Glomerular endothelial cell (primary cell): ENCODE measurements at places on chromosomes 2 and 18.

GRCh38 chr2:47890711-47891368 is 15.5 kb downstream of the FBXO11 start:
- no peak for DNase-seq

GRCh38 chr2:53818854-53819435 is 32.1 kb downstream of the ERLEC1 start:
- no peak for DNase-seq

DNA sequence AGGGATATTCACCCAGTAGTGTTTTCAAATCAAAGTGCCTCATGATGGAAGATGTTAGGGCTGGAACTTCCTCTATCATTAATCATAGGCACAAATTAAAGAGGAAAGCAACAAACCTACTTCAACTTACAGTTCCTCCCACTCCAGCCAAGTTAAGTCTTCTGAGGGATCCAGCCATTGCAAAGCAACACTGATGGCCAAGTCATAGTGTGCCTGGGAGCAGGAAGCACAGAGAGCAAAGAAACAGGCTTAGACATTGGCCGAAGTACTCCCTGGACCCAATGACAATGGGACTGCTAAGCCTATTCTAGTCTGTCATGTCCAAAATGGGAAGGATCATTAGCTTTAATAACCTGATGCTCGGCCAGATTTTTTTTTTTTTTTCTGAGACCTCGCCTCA is 7.0 kb downstream of the C2orf80 start:
- DNase-seq, result no peak

GRCh38 chr2:240946046-240946445 is 39.9 kb downstream of the CROCC2 start:
- DNase-seq, result no peak

DNA sequence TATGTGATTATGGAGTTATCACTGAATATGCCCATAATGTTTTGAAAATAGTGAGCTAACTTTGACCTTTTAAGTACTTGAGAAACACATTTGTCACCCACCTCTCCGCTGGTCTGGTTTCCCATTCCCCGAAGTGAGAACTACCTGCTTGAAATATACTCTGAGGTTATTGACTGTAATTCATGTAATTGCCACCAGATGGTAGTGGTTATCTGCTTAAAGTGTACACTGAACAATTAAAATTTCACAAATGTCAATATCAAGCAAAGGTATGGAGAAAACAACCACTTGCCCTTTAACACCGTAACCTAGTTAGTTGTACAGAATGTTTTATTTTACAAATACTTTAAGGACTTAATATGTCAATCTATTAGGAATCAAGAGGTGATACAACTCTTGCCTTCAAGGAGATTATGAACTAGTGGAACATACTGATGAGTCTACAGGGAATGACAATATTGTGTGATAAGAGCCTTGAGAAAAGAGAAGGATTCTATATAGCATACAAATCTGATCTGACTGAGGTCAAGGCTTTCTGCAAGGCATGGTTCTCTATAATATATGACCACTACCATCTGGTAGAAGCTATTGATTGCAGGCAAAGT is 316.8 kb upstream of the KCNH7 start:
- no peak for DNase-seq

DNA sequence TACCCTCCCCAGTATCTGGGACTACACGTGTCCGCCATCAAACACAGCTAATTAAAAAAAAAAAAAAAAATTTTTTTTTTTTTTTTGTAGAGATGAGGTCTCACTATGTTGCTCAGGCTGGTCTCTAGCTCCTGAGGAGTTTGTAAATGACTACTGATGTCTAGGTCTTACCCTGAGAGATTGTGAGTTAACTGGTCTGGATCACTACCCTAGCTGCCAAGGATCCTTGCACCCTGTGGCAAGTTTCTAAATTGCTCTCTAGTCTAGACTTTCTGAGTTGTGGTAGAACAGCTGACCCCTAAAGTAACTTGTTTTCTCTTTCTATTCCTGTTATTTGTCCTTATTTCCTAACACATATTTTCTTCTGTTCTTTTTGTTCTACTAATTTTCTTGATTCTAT is 44.5 kb downstream of the ABHD3 start:
- no peak for DNase-seq

DNA sequence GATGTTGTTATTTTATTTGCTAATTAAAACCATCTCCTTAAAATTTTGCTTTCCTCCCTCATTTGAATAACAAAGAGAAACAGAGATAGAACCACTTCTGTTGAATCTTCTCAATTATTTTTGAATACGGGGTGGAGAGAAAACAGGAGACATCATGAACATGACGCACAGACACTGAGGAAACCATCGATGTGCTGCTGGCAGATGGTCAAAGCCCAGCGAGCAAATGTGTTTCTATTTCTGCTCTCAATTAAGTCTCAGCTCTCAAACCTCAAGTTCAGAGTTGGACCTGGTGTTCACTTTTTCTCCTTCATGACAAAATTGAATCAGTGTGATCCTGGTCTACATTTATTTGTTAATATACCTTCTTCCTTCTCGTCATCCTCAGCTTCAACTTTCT is 36.1 kb upstream of the TWIST2 start:
- no peak for DNase-seq

DNA sequence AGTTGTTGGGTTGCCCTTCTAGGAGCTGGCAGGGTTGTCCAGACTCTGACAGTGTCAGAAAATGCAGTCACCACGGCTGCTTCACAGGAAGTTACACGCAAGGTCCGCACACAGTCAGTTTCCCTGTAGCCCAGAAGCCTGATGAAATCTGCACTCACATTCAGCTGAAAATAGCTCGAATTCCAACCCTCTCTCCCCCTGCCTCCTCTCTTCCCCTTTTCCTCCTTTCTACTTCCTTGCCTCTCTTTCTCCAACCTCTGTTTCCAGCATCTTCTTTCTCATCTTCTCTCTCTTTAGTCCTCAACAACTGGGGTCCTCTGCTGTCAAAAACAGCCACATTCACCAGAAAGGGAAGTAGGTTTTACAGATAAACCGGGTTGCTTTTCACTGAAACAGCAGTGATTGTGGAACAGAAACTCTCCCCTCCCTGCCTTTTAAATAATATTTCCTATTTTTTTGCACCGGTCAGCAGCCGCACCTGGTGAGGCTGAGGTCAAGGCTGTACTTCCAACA is 69.3 kb downstream of the BCL11A start:
- DNase-seq, result no peak

- DNase-seq, result no peak
Observed at GRCh38 chr18:78416853-78417252, 562.8 kb upstream of the SALL3 start.

GRCh38 chr2:141791521-141791920 is 339.3 kb downstream of the LRP1B start:
- no peak for DNase-seq

- DNase-seq, result no peak
Observed at GRCh38 chr2:151976945-151977353, 121.9 kb downstream of the CACNB4 start.

DNA sequence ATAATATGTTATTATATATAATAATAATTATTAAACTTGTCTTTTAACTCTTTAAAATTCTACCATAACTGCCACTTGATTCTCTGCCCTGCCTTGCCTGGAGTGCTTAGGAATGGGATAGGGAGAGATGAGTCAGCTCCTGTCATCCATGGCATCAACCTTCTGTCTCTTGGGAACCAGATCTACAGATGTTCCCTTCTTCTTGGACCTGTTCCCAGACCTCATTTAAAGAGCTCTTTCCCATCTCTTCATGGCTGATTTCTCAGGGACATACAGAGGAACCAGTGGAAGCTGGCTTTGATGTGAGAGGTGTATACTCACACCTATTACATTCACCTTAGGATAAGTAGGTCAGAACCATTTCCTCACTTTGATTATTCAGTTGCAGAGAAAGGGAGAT is 155.3 kb upstream of the MYO3B start:
- DNase-seq, result no peak

DNA sequence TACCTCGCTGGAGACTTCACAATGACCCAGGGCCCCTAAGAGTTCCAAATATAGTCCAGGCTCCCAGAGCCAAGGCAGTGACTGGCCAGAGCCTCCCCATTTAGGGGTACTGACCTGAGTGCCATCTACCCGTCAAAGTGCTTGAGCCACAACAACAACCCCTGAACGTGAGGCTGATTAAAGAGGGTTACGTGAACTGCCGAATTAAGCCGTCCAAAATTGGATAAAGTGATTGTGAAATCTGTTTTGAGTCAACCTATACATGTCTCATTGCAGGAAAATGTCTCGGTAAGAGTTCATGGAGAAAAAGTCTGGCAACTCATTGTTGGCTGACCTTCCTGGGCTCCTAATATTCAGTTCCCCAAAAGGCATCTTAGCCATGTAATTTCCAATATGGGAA is 116.3 kb downstream of the TTC32 start:
- DNase-seq, result no peak

GRCh38 chr2:9236045-9236344 is 29.4 kb downstream of the ASAP2 start:
- DNase-seq, result no peak

GRCh38 chr2:138534791-138535190 is 33.2 kb downstream of the SPOPL start:
- DNase-seq, result no peak

DNA sequence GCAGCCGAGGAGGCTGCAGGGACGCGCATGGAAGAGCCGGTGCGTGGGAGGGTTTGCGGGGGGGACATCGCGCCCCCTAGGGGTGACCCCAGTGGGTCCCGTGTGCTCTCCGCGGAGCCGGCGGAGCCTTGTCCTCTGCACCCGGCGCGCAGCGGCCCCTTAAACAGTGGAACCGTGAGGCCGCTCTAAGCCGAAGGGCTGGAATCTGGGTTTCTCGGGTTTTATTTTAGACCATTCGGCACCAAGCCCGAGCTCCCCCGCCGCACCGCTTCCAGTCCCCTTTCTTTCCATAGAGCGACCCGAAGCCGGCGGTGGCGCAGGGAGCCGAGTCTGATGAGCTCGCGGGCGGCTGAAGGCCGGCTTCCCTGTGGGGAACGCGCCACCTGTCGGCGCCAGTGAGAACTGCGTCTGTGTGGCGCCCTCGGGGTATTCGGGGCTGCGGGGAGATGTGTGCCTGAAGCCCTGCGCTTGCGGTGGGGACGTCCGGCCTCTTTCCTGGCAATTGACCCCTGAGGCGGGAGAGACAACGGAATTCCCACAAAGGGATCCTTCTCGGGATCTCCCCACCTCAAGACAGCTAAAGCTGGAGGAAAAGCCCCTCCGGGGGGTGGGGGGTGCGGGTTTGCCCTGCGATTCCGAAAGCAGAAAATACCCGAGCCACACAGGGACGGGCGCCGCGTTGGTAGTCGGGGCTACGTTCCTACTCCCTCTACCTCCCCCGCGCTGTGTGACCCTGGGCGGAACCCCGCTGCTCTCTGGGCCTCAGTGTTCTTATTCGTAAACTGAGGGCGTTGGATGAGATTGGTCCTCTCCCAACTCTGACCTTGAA is 8.2 kb upstream of the EN1 start:
- no peak for DNase-seq

- DNase-seq, result no peak
Observed at GRCh38 chr18:79782566-79783308, 15.0 kb upstream of the KCNG2 start.

GRCh38 chr2:152084076-152084475 is 14.8 kb downstream of the CACNB4 start:
- no peak for DNase-seq

DNA sequence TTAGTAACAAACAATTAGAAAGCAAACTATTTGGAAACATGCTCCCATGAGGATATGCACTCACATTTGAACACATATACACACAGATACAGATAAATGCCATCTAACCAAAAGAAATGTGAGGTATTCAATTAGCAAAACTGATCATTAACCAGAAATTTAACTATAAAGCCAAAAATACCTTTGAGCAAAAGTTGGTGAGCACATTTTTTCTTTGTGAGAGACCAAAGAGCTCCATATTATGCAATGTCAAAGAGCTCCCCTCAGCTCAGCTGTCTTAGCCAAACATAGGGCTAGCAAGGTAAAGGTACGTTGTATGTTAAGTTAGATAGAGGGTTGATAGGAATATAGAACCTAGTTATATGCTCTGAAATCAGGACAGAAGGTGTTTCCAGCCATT is 43.8 kb downstream of the CYBRD1 start:
- no peak for DNase-seq

- DNase-seq, result no peak
Observed at GRCh38 chr2:139742216-139743172, 962.3 kb upstream of the NXPH2 start.

DNA sequence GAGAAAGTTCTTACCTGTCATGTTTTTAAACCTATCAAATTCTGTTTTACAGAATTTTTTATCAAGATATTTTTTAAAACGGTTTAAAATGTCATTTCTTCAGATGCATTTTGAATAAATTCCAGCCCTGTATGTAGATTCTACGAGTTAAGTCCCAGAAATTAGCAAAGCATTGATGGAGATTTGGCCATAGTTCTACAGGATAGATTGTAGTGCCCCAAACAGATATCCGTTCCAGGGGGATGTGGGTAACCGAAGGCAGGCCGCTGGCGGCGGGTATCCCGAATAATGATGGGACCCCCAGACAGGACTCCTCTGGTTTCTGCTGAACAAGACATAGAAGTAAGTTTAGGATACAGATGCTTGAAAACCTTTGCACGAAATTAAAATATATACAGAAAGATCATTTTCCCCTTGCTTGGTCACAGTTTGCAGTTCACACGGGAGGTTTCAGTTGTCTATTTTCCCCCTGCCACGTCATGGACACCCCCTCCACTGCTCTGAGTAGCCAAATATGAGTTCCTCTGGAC is 755 bp downstream of the NOL4 start:
- no peak for DNase-seq

- DNase-seq, result no peak
Observed at GRCh38 chr2:206408323-206409320, 34.7 kb upstream of the ADAM23 start.

- DNase-seq, result no peak
Observed at GRCh38 chr2:147646818-147647468, 197.9 kb upstream of the ACVR2A start.

GRCh38 chr2:191230174-191230573 is 15.0 kb upstream of the MYO1B start:
- DNase-seq, result no peak

DNA sequence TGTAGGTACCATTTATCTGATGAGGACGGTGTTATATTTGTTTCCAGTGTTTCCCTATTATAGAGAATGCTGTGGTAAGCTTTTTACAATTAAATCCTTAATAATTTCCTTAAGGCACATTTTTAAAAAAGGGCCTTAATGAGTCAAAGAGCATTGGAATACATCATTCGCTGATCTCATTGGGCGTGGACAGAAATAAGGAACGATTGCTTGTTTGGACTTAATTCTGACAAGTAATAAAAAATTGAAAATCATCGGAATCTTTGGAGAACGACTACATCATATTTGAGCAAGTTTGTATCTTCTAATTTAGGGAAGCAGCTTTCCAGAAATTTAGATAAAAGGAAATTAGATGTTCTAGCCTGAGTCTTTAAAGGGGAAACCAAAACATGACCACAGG is 11.3 kb downstream of the AGPS start:
- no peak for DNase-seq

DNA sequence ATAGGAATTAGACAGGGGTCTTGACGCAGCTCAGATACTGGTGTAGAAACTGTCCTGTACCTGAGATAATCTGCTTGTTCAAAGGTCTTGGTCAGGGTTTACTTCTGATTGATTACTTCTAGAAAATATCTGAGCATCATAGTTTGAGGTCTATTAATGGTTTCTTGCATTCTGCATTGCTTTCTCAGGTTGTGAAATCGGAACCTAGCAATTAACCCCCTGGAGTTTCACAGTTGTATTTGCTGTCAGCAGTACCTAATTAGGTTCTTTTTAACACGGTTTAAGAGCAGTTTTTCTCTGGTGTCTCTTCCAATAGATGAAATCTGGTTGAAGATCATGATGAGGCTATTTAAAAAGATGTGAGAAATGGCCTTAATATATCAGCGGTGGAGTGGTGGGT is 428.6 kb upstream of the SYT4 start:
- DNase-seq, result no peak

- DNase-seq, result peak; percentile 3
Observed at GRCh38 chr18:29076645-29077044, 899.7 kb upstream of the CDH2 start.
